T47D (cell line): ENCODE measurements at places on chromosomes 2 and 18.

DNA sequence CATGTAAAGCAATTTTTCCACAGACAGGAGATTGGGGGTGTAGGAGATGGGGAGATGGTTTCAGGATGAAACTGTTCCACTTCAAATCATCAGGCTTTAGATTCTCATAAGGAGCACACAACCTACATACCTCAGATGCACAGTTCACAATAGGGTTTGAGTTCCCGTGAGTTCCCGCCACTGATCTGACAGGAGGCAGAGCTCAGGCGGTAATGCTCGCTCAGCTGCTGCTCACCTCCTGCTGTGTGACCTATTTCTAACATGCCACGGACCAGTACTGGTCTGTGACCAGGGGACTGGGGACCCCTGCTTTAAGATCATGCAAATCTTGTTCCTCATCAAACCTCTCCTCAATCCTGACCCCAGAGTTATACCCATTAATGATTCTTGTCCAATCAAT, 70.1 kb downstream of the RPE start:
- no peak for DNase-seq

DNA sequence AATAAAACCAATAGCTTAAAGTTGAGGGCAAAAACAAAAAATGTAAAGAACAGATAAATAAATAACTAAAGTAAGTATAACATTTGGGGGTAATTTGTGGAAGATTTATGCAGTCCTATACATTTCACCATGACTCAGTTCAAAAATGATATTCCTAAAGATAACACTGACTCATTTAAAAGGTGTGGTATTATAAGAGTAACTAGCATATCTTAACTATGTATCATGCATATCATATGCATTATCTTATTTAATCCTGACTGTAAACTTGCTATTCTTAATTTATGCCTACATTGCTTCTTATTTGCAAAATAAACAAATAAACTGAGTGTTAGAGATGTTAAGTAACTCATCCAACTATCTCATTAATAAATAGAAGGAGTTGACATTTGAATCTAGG, 726.5 kb upstream of the PKDCC start:
- DNase-seq, result no peak

DNA sequence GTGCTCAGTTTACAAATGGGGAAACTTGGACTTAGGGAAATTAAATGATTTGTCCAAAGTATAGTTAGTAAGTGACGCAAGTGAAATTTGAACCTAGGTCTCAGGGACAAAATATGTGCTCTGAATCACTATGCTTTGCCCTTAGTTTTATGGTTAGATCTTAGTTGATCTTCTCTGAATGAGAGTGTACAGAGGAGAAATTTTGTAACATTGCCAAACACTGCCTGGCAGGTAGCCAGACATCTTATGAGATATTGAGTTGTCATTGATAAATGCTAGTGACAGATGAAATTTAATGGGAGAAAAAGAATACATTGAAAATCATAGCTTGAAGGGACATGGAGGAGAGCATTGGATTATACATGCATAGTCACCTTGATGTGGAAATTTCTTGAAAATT, 91.4 kb downstream of the GALNT1 start:
- no peak for DNase-seq

- no peak for DNase-seq
These were observed 181.3 kb downstream of the PTPRM start for GRCh38 chr18:7748251-7749007.

GRCh38 chr2:79585701-79586433, 73.0 kb downstream of the CTNNA2 start:
- DNase-seq, result no peak

DNA sequence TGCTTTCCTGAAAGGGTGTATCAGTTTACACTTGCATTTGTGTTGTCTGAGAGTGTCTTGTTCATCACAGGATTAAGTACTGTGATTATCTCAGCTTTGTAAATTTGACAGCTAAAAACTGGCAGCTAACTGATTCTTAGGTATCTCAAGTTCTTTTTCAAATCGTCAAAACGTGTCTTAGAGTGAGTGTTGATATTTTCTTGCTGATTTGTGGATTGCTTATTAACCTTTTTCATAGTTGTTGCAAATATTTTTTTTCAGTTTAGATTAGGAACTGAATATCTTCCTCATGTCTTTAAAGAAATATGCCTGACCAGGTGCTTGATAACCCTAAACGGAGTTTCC, 41.9 kb downstream of the LRRFIP1 start:
- no peak for DNase-seq

DNA sequence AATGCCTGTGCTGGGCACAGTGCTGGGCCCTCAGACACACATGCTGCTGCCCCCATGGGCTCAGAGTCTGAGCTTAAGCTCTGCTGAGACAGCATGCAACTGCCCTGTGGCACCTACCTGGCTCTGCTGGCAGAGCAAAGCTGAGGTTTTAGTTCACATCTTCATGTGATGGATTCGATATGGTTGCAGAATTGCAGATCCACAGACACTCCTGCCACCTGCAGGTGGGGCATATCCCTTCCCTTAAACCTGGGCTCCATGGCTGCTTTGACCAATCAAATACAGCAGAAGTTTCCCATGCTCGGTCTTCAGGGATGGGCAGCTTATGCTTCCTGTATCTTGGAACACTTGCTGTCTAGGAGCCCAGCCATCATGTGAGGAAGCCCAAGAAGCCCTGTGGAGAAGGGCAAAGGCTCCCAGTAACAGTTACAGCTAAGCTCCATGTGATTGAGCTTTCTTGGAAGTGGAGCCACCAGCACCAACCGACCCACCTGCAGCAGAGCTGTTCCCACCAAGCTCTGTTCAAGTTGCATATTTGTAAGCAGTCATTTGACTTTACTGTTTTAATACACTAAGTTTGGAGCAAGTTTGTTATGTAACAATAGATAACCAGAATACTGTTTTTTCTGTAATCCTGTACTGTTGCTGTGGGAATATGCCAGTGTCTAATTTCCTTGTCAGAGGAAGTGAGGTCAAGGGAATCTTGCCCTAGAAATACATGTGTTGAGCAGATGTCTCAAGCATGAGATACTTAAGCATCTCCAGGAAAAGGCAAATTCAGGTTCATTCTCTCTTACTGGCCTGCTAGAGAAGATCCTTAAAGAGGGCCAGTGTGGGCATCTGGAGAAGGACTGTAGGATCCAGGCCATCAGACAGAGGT, 79.3 kb downstream of the SH3RF3 start:
- peak; percentile 65 for DNase-seq

GRCh38 chr2:221529943-221530652, 42.0 kb downstream of the EPHA4 start:
- DNase-seq, result no peak

DNA sequence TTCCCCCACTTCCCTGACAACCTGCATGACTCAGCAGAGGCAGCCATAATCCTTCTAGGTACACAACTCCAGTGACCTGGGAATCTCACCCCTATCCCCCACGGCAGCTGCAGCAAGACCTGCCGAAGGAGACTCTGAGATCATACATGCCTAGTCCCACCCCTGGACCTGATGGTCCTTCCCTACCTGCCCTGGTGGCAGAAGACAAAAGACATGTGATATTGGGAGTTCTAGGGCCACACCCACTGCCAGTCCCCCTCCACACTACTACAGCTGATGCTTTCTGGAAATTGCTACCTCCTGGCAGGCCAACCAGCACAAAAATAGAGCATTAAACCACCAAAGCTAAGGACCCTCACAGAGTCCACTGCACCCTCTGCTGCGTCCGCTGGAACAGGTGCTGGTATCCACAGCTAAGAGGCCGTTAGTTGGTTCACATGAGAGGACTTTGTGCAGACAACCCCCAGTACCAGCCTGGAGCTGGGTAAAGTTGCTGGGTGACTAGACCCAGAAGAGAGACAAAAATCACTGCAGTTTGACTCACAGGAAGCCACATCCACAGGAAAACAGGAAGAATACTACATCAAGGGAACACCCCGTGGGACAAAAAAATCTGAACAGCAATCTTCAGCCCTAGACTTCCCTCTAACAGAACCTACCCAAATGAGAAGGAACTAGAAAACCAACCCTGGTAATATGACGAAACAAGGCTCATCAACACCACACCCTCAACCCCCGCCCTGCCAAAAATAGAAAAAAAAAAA, 12.5 kb downstream of the MARCO start:
- DNase-seq, result no peak

DNA sequence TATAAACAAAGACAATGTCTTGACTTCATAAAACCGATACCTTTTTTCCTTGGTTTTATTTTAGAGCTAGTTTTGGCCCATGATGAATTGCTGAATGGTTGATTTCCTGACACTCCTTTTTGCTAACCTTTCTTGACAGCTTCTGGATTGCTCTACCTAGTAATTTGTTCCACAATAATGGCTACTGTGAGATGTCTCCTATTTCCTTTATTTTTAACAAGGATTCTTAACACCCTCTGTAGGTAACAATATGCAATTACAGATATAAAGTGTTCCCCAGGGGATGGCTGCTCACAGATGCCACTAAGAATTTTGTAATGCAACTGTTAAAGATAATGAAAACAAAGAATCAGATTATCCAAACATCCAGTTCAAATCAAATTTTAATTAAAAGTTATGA, 100.8 kb upstream of the ATP5MC3 start:
- DNase-seq, result peak; percentile 28
